ENCODE measurements at places on chromosomes 6 and 20.

GRCh38 chr6:113120224-113120581 lies 736.9 kb upstream of the MARCKS start:
- DNase-seq = peak; percentile 95

DNA sequence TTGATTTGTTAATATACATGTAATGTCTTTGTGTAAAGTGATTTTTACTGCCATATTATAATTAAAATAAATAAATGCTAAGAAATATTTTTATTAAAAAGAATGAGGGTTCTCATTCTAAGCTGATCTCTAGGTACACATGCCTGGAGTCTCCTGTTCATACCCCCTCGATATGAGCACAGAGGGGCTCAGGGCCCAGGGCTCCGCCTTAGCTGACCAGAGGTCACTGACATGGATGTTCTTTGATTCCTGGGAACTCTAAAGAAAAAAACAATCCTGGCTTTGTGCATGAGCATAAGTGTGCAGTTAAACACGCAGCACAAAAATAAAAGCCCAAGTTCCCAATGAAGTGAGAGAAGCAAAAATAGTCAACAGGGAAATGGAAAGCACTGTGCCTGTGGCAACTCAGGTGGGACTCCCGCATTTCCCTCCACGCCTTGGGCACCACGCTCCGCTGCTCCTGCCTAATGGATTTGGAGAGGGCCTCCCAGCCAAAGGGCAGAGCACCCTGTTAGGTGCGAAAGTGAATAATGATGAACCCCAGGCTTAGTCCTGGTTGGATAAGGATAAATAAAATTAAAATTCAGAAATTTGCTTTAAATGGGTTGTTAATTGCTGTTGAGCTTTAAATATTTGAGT lies 33.3 kb upstream of the QKI start:
- DNase-seq = no peak

DNA sequence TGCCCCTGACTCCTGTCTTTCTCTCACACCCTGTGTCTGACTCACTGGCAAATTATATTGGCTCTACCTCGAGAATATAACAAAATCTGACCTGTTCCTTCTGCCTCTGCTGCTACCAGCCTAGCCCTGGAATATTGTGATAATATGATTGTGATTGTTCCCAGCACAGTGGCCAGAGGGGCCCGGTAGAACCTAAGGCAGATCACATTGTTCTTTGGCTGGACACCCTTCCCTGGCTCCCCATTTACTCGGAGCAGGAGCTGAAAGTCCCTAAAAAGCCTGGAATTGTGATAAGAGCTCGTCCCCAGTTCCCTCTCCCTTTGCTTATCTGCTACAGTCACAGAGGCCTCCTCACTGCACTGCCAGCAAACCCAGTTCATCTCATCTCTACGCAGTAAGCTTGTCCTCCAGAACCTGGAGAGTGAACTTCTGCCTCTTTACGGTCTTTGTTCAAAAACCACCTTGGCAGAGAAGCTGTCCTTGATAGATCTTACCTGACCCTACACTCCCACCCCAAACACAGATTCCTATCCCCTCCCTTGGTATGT lies 21.8 kb downstream of the SERPINB6 start:
- DNase-seq = no peak

DNA sequence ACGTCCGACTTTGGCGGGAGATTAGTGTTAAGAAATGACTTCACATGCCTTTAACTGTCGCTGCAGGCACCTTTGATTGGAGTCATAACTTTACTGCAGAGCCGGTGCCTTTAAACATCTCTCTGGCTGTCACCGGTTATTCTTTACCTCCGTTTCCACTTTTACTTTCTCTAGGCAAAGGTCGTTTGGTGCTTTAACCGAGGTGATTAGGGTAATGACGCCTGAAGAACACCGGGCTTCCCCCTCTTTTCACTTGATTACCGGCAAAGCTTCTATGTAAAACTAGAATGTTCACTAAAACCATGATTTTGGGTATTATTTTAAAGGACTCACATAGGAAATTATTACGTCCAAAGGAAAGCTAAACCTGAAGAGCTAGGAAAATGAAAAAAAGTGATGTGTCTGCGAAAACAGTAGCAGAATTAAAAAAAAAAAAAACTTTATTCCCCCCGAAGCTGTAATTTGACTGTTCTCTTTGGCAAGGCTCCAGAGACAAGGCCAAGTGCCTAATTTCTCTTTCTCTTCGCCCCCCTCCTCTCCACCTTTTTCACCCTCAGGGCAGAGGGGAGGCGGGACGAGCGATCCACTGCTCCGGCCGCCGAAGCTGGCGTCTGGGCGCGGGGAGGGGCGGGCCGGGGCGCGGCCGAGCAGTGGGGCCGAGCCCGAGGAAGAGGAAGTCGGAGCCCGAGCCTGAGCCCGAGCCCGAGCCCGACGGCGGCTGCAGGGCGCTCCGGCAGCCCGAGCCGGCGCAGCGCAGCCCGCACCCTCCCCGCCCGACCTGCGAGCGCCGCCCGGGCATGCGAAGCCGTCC lies at the start of gene PLEKHG1:
TSS of gene PLEKHG1 (plus strand) at position 687 of the 811 bp plus-strand sequence. CDS start 133,797 bp downstream, outside the sequence.
- no peak for DNase-seq

DNA sequence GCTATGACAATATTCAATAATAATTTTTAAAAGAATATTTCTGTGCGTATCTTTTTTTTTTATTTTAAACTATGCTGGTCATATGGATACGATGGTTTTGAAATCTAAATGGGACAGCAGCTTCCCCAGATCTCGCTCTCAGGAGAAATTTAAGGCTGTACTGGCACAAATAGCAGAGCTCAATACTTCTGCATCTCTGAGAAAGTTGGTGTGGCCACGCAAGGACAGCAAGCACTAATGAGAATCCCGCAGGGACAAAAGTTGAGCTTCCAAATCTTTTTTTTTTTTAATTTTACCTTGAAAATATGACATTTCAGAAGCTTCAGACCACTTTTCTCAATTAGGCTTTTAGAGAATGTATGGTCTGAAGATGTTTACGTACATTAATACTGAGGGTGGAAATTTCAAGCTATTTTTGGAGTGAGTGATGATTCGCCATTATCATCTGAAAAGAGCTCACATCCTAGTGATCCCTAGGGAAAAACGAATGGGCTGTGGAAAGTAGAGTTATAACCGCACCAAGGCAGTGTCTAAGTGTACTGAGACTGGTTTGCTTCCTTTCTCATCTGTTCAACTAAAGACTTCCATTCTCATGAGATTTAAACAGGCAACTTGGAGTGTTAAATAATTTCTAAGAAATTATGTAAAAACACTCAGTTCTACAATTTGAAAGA lies 840.0 kb downstream of the C6orf118 start:
- no peak for DNase-seq

DNA sequence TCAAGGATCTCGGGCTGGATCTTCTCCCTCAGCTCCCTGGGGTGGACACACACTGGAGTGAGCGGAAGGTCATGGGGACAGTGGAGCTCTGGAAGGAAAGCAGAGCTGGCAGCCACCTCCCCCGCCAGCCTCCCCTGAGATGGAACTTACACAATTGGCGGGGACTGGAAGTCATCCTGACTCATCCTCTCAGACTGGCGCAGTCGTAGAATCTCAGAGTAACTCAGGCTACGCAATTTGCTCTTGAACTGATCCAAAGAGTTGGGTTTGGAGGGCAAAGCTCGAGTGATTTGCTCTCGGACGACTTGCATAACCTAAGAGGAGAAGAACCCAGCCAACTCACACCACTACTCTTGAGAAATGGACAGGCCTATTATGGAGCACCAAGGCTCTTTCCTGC lies 34.8 kb downstream of the ELMO2 start:
- DNase-seq = no peak

- DNase-seq = no peak
These were observed 234.9 kb downstream of the ERMARD start for GRCh38 chr6:169986171-169986847.

DNA sequence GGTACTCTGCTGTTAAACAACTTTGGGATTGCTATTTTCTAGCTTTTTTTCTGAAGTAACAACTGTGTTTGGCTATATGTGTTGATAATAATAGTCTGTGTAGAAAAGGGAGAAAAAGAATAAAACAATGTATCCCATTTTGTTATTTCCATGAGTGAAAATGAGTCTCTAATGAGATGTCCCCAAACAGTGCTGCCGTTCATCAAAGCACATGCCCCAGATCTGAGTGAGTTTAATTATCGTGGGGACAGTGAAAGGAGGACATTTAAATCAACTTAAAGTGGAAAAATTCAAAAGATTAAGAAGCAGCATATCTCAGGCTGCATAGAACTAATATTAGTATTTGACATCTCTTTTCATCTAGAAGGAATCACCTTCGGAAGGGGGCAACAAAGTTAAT lies 59.6 kb downstream of the NCOA7 start:
- no peak for DNase-seq

GRCh38 chr6:151498327-151498726 lies 4.5 kb downstream of the CCDC170 start:
- DNase-seq = no peak

- DNase-seq = peak; percentile 82
These were observed at the start of gene DEF6 for GRCh38 chr6:35297601-35298481. Gene DEF6 (plus strand): TSS chr6:35297818. CDS start chr6:35297857, 39 bp downstream.

- no peak for DNase-seq
These were observed 41.5 kb upstream of the EPB41L1 start for GRCh38 chr20:36113036-36113435.

GRCh38 chr20:45911486-45912343 lies at the start of gene PLTP:
Gene PLTP (minus strand): TSS chr20:45912155. CDS start chr20:45911452, 703 bp downstream.
- peak; percentile 32 for DNase-seq

- DNase-seq = no peak
These were observed 140.4 kb upstream of the TAB2 start for GRCh38 chr6:149176971-149177667.

DNA sequence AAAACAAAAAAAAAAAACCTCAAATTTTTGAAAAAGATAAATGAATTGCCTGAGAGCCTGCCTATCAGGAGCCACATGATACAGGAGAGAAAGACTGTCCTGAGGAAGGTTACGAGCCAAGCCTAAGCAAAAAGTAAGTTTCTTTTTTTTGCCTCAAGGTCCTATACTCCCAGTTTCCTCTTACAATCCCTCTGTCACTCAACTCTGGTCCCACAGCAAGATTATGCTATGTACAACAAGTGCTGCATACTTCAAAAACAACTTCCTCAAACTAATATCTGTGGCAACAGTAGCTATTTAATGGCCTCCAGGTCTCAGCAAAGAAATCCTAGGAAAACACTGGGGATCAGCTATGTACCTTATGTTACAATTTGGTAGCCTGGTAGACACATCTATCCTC lies 46.8 kb downstream of the PLN start:
- DNase-seq = no peak

DNA sequence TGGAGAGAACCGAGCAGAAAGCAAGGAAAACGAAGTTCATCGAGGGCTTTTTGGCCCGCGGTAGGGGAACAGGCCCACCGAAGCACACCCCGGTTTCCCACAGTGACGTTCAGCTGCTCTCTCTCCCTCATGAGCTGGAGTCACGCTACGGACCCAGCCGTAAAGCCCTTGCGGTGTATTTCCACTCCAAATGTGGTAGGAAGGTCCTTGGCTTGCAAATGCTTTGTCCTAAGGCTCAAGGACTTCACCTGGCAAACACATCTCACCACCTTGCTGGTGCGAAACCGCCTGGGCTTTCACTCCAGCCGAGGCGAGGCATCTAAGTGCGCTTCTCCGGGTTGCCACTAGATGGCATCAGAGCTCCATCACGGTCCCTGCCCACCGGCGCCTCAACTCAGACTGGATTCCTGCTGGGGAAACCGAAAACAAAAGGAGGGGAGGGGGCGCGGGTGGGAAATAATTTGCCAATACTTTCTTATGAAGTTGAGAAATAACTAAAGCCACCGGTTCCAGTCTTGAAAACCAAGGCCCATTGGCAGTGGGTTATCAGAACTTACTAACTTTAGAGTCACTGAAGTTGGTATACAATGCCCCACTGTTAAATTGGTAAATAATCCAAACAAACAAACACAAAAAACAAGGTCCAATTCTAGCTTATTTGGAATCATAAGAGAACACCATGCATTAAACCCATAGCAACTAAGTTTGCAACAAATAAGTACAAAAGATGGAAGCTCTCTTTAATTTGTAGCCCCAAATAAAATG lies 13.4 kb upstream of the FOXC1 start:
- no peak for DNase-seq

DNA sequence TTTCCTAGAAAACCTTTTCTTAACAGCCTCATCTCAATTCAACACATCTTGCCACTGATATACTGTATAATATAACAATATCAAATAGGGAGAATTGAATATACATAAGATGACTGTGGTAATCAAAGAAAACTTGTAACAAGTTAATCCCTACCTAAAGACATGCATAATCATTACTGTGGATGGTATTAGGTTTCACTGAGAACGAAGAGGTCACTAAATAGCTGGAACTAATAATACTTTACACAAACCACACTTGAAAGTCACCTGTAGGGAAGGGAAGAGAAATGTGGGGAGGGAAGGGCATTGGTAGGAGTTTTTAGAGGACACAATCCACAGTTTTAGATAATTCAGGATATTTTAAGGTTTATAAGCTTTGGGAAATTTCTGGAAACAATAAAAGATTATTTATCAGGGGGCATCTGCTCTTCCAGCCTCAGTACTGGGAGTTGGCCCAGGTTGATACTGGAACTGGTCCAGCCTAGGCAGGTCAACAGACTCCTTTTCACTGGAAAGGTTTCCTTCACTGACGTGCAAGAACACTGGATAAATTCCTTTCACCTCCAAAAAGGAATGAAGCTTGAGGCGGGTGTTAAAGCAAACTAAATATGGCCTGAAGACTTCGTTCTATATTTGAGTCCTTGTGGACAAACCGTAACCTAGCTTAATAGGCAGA lies 44.0 kb downstream of the MAP7 start:
- no peak for DNase-seq

GRCh38 chr20:51091406-51092195 lies 68.7 kb upstream of the KCNG1 start:
- no peak for DNase-seq

GRCh38 chr6:57221191-57221935 lies 744 bp downstream of the RAB23 start:
- peak; percentile 12 for DNase-seq

- DNase-seq = no peak
These were observed 8.0 kb downstream of the SNX21 start for GRCh38 chr20:45841407-45842129.

- no peak for DNase-seq
These were observed 84.6 kb upstream of the EZR start for GRCh38 chr6:158903801-158904200.

- no peak for DNase-seq
These were observed 141.3 kb downstream of the ADGRG6 start for GRCh38 chr6:142443102-142443501.

DNA sequence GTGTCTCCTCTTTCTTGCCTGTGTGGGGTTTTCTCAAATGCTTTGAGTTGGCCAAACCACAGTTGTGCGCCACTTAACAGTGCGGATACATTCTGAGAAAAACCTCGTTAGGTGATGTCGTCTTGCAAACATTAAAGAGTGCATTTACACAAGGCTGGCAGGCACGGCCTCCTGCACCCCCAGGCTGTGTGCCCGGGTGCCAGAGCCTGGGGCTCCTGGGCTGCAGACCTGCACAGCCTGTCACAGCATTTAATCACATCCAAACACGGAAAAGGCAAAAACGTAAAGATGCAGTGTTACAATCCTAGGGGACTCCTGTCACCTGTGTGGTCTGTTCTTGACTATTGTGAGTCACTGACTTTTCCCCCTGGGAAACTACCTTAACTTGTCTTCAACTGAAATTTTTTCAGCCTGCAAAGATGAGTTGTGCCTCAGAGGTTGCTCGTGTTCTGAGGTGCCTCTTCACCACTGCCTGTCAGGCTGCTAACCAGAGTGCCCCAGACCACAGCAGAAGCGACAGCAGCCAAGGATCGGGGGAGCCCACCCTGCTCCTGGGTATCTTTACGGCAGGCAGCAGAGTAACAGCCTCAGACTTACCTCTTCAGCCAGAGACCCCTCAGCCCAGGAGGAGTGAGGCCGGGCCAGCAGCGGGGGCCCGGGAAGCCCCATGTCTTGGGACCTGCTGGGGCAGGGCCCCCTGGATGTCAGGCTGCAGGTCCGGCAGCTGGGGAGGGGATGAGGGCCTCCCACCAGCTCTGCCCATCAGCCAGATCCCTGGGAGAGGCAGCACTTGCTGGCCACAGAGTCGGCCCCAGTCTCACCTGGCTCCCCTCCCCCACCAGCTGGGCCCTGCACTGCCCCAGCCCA lies 683 bp upstream of the C20orf204 start:
- no peak for DNase-seq

All from HFFc6 (cell line).